ENCODE measurements at places on chromosomes 12 and 14.

DNA sequence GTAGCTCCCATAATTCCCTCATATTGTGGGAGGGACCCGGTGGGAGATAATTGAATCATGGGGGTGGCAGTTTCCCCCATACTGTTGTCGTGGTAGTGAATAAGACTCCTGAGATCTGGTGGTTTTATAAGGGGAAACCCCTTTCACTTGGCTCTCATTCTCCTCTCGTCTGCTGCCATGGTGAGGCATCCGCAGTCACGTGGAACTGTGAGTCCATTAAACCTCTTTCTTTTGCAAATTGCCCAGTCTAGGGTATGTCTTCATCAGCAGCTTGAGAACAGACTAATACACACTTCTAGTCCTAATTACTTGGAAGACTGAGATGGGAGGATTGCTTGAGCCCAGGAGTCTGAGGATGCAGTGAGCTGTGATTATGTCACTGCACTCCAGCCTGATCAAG is 64.4 kb downstream of the TMX1 start:
- no peak for DNase-seq

- no peak for DNase-seq
Measured at GRCh38 chr12:3453990-3454680, 36.9 kb upstream of the PRMT8 start.

DNA sequence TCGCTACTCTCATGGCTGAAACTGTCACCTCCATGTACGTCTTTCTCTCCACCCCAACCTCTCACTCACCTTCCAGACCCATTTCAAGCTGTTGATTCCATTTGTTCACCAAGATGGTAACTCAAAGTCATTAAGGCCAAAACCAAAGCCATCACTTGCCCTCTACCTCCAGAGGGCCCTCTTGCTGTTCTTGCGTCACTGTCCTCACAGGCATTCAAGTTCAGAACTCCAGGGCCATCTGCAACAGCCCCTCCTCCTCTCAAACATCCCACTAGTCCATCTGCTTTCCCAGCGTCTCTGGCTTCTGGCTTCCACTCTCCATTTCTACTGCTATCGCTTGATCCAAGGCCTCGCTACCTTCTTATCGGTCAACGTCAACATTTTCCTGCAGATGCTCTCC is 74.5 kb downstream of the VWF start:
- DNase-seq: no peak

DNA sequence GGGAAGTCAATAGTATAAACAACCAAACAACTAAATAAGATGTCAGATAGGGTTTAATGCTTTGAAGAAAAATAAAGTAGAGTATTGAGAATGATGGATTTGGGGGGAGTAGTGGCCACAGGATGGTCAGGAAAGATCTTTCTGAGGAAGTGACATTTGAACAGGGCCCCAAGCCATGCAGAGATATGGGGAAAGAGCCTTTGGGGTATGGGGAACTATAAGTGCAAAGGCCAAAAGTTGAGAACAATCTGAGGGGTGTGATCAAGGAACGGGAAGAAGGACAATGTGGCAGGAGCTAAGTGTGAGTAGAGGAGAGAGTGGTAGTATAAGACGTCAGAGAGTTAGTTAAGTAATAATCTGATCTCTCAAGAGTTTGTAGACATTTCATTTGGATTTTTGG is 1.3 kb downstream of the MRPS35 start:
- DNase-seq: no peak

DNA sequence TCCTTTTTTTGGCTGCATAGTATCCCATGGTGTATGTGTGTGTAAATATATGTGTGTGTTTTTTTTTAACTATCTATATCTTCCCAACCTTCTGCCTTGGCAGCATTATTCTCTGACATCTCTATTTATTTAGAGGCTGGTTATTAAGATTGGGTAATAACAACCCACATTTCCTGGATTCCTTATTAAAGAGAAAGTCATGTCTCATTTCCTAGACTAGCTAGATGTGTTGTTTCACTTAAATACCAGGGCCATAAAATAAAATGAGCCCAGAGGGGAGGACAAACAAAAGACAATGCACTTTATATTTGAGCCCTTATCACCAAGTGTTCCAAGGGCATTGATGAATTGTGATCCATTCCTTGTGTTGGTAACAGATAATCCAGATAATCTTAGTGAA is 169.1 kb downstream of the SLC5A8 start:
- no peak for DNase-seq

Measured in sciatic nerve (tissue), 2 donors.